ENCODE measurements at places on chromosomes 5 and 9.

DNA sequence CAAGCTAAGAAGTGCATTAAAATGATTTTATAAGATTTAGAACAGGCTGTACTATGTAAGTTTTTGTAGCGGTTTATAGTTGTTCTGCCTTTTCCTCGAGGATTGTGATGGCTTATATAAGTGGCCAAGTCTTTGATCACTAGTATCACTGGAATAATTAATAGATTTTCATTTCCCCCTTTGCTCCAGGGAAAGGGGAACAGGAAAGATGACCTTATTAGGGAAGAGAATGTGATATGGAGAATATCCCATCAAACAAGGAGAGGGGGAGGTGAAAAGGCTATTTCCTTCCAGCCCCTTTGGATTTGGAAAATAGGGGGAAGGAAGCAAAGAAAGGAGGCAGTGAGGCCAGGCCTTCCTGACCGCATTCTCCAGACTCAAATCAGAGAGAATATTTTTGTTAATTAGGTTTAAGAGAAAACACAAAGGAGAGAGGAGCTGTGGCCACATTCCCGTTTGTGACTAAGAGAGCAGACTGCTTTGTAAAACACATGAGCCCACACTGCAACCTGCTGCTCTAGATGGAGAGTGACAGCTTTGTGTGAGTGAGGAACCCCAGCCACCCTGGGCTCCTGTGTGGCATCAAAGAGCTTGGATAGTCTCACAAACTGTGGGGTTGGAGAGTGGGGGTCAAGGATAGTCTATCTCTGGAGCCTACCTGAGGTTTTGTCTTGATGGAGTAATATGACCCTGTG is 359.5 kb downstream of the DTWD2 start:
- no peak for DNase-seq

DNA sequence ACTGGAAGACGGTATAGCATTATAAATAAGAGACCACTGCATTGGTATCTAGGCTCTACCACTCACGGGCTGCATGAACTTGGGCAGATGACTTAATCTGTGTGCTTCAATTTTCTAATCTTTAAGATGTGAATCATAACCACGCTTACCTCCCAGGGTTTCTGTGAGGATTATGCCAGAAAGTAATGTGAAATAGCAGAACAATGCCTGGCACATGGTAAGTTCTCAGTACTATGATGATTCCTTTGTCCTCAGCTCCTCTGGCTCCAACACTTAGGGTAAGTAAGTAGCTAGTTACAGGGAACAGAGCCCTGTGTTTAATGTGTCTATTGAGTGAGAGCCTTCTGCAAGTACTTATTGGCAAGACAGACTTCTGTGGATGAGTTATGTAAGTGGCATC is 31.1 kb downstream of the POU4F3 start:
- no peak for DNase-seq

- no peak for DNase-seq
These were observed 78.3 kb downstream of the PARP8 start for GRCh38 chr5:50744776-50745175.

- no peak for DNase-seq
These were observed 441.6 kb upstream of the WWC1 start for GRCh38 chr5:167849874-167850273.

DNA sequence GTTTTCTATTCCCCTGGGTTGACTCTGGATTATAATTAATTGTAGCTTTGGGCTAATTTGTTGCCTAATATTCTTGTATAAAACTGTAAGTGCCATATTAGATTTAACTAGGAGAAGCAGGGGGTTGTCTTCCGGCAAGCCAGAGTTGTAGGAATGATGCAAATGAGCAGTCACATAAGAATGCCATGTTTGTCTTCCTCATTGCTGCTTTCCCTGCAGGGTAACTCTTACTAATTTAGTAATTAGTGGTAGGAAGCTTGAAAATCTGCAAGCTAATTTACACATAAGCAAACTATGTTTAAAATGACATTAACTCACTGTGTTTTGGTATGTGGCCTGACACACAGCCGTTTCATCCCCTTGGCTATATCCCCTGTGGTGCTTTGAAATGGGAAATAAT is 527.8 kb downstream of the KCTD16 start:
- DNase-seq = no peak

GRCh38 chr9:73011181-73011750 is 58.4 kb upstream of the ALDH1A1 start:
- DNase-seq = no peak

DNA sequence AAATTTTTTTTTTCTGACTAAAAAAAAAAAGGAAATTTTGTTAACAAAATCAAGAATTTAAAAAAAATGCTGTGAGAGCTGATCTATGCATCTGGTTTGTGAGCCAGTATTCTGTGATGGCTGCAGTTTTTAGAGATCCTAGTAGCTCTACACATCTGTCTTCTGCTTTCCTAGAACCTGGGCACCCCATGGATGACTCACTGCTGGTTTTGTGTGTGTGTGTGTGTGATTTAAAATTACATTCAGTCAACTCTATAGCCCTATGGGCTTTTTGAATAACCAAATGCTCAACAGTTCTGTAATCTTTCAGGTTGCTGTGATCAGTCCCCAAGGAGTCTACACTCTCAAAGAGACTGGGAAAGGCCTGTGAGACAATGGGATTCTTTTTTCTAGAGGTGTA is 2.5 kb upstream of the PSMD5 start:
- no peak for DNase-seq

DNA sequence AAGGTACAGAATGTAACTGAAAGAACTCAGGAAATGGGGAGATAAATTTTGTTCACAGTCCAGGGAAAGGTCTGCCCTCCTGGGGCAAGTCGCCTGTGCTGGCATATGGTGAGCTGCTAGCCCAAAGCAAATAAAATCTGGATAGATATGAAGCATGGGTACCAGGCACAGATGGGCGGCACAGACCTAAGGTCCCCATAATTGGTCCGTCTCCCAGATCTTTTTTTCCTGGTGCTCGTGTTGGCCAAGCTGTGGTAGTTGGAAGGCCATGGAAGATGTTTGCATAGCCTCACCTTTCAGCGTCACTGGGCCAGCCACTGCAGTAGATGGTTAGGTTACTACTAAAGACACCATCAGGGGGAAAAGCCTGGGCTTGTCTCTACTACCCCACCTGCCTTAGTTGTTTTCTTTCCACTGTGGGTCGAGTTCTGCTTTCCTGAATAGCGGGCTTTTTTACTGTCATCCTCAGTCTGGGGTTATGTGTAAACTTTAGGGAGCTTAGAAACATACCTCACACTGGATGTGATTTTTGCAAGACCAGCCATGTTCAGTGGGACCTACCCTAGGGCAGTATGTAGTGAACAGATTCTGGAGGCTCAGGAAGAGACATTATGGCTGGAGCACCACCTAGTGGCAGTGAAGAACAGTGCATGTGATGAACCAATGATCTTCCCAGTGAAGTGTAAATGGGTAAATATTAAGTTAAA is 24.2 kb upstream of the GLRX start:
- peak; percentile 64 for DNase-seq

- no peak for DNase-seq
These were observed 711.3 kb upstream of the COX7C start for GRCh38 chr5:85906460-85906859.

All from endothelial cell (in vitro differentiated cells).